ENCODE measurements at places on chromosomes 5 and 9. TPM values are rescaled to one million over a fixed set of nuclear protein-coding genes. Genes with fewer than 3 reads are reported as not detected.
A peak's percentile ranks its signal among the peaks of the same experiment; 100 is the strongest.

- no peak overlapping the region for H3K27ac ChIP-seq
- H3K4me3 ChIP-seq, result no peak overlapping the region
- no peaks in the 10 kb centered on the region for H3K27me3 ChIP-seq
- DNase-seq, result no peak
Observed at GRCh38 chr5:135272311-135272805, 126.7 kb downstream of the MACROH2A1 start.

DNA sequence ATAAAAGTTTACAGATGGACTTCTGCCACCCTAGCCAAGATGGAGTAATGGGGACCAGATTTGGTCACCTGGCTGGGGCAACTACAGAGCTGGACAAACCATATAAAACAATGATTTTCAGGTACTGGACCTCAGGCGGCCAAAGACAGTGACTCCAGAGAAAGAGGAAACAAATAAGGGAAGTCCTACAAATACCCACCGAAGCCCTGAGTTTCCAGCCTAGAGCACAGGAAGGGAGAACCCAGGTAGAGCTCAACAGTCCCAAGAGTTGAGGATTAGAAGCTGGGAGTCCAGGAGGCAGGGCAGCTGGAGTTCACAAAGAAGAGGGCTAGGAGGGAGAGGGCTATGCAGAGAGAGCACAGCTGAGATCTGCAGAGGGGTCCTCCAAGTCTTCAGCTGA is 106.7 kb upstream of the NR5A1 start:
- H3K36me3 ChIP-seq, result no peaks in the 10 kb centered on the region
- no peak overlapping the region for H3K27ac ChIP-seq
- DNase-seq, result no peak
- H3K27me3 ChIP-seq, result no peaks in the 10 kb centered on the region

Gene KCNMB1
- not detected for polyA plus RNA-seq

GRCh38 chr5:32126691-32127090 is 47.4 kb downstream of the GOLPH3 start:
- peaks cover 15% of the 10 kb centered on the region for H3K36me3 ChIP-seq
- H3K4me3 ChIP-seq, result no peak overlapping the region
- DNase-seq, result no peak
- H3K4me1 ChIP-seq, result 0 out of 2 replicates have a peak, but pooled peaks cover 13% of the 10 kb centered on the region
- H3K27me3 ChIP-seq, result no peaks in the 10 kb centered on the region

GRCh38 chr5:55852503-55852902 is 1.3 kb downstream of the IL31RA start:
- H3K4me1 ChIP-seq, result no peaks in the 10 kb centered on the region
- no peak overlapping the region for H3K4me3 ChIP-seq
- DNase-seq, result no peak
- H3K27ac ChIP-seq, result no peak overlapping the region
- H3K27me3 ChIP-seq, result no peaks in the 10 kb centered on the region

- H3K36me3 ChIP-seq, result no peaks in the 10 kb centered on the region
- H3K27me3 ChIP-seq, result no peaks in the 10 kb centered on the region
- DNase-seq, result no peak
- H3K4me1 ChIP-seq, result peaks cover 57% of the 10 kb centered on the region
- H3K27ac ChIP-seq, result no peak overlapping the region
Observed at GRCh38 chr5:173780235-173781234, 107.6 kb upstream of the CPEB4 start.

- no peak overlapping the region for H3K4me3 ChIP-seq
- peaks cover 4% of the 10 kb centered on the region for H3K36me3 ChIP-seq
- no peak overlapping the region for H3K27ac ChIP-seq
- H3K4me1 ChIP-seq, result peaks cover 53% of the 10 kb centered on the region
Observed at GRCh38 chr9:131609099-131609830, 63.9 kb downstream of the PRRT1B start.

Gene LIFR
- polyA plus RNA-seq, result 6.3 TPM

DNA sequence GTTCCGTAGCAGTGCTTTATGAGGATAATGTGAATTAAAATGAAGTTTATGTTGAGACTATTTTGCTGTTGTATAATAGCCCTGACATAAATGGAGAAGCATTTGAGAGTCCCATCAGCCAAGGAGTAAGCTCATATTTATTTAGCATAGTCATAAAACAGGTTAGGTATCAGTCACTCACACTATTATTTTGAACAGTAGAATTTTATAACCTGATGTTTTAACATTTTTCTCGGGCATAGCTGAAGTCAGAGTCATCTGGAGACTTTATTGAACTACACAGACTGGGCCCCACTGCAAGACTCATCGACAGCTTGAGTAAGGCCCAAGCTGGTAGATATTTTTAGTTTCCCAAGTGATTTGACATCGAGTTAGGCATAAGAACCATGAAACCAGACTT is 620.3 kb upstream of the WWC1 start:
- H3K27me3 ChIP-seq, result no peaks in the 10 kb centered on the region
- H3K27ac ChIP-seq, result no peak overlapping the region
- DNase-seq, result no peak
- H3K4me3 ChIP-seq, result no peak overlapping the region
- H3K36me3 ChIP-seq, result no peaks in the 10 kb centered on the region

Gene PCDHGB5
- 0.08 TPM for polyA plus RNA-seq

DNA sequence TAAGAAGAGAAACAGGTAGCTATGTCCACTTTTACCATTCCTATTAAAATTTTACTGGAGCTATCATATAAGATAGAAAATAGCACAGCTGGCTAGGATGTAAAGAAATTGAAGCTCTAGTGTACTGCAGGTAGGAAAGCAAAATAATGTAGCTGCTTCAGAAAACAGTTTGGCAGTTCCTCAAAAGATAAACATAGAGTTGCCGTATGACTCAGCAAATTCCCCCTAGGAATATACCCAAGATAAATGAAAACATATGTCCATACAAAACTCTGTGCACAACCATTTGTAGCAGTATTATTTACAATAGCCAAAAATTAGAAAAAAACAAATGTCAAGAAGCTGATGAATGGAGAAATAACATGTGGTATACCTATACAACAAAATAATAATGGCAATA is 64.6 kb upstream of the SHISAL2B start:
- H3K4me1 ChIP-seq, result no peaks in the 10 kb centered on the region
- no peaks in the 10 kb centered on the region for H3K27me3 ChIP-seq
- DNase-seq, result no peak
- H3K4me3 ChIP-seq, result no peak overlapping the region
- H3K27ac ChIP-seq, result no peak overlapping the region

- no peaks in the 10 kb centered on the region for H3K27me3 ChIP-seq
- no peak overlapping the region for H3K4me3 ChIP-seq
- DNase-seq, result no peak
- H3K4me1 ChIP-seq, result no peaks in the 10 kb centered on the region
- H3K27ac ChIP-seq, result no peak overlapping the region
- H3K36me3 ChIP-seq, result peaks cover 60% of the 10 kb centered on the region
Observed at GRCh38 chr5:66179297-66180051, 35.4 kb downstream of the SREK1 start.

Gene ITK
- polyA plus RNA-seq, result not detected

DNA sequence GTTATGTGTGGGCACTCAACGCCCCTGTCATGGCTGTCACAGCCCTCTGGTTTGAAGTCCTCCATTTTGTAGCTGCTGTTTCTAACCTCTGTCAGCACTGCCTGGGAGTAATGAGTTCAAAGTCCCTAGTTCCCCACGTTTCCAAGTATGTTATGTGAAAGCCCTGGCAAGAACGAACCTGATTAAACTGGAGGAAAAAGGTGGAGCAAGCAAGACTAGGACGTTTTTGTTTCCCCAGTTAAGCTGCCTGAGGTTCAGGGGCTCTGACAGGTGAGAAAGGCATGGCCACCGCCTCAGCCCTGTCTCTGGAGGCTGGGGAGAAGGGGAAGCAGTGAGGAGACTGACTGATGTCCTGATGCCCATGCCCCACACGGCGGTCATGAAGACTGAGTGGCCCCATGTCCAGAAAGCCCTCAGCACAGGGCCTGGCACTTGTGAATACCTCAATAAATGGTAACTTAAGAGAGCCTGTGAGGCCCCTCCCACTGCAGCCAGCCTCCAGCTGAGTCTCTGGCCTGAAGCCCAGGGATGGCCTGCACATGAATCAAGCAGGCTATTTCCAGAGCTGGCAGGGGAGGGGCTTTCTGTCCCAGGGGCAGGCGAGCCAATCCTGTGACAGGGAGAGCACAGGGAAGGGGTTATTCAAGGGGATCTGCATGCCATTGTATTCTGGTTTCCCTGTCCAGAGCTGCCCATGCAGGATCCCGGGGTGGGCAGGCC is 61.8 kb downstream of the PFDN1 start:
- peak overlapping the region; percentile 84 for H3K27ac ChIP-seq
- H3K4me1 ChIP-seq, result peaks cover 28% of the 10 kb centered on the region
- H3K27me3 ChIP-seq, result no peaks in the 10 kb centered on the region

Gene GOLPH3
- polyA plus RNA-seq, result 59.5 TPM

DNA sequence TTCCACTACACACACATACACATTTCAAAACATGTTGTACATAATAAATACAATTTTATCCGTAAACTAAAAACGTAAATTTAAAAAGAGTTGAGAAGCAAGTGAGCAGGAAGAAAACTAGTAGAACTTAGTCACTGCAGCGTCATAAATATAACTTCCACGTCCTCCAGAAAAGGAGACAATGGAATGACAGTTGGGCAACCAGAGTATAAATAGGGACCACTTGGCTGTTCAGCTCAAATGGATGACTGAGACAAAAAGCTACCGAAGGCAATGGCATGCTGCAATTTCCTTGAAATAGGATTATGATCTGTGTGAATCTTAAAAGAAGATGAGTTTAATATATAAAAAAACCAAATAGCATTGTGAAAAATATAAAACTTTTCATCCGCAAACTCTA is 438.5 kb upstream of the RGMB start:
- no peaks in the 10 kb centered on the region for H3K36me3 ChIP-seq
- no peaks in the 10 kb centered on the region for H3K4me1 ChIP-seq
- no peak overlapping the region for H3K4me3 ChIP-seq
- no peaks in the 10 kb centered on the region for H3K27me3 ChIP-seq
- H3K27ac ChIP-seq, result no peak overlapping the region
- no peak for DNase-seq

GRCh38 chr5:84622461-84622860 is 237.8 kb upstream of the EDIL3 start:
- H3K36me3 ChIP-seq, result no peaks in the 10 kb centered on the region
- no peak overlapping the region for H3K4me3 ChIP-seq
- H3K4me1 ChIP-seq, result no peaks in the 10 kb centered on the region
- H3K27ac ChIP-seq, result no peak overlapping the region
- H3K27me3 ChIP-seq, result no peaks in the 10 kb centered on the region
- no peak for DNase-seq

DNA sequence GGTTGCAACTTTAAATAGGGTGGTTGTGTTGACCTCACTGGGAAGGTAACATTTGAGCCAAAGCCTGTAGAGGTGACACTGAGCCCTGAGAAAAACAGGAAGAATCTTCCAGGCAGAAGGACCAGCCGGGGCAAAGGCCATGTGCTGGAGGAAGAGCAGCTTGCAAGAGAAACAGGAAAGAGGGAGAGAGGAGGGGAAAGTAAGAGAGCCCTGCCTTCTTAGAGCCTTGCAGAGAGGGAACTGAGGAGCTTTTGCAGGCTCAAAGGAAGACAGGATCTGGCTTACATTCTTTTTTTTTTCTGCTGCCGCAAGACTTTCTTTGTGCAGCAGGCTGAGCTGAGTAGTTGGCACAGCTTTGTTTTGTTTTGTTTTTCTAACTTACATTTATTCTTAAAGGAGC is 17.4 kb downstream of the C9orf153 start:
- H3K4me1 ChIP-seq, result peaks cover 12% of the 10 kb centered on the region
- no peak for DNase-seq
- no peaks in the 10 kb centered on the region for H3K27me3 ChIP-seq
- no peak overlapping the region for H3K4me3 ChIP-seq
- H3K36me3 ChIP-seq, result no peaks in the 10 kb centered on the region

Gene PIP5K1B
- polyA plus RNA-seq, result 17.5 TPM

GRCh38 chr5:133338504-133339355 is 273.6 kb downstream of the FSTL4 start:
- peaks cover 2% of the 10 kb centered on the region for H3K27me3 ChIP-seq
- no peak for DNase-seq
- H3K4me1 ChIP-seq, result no peaks in the 10 kb centered on the region
- H3K36me3 ChIP-seq, result no peaks in the 10 kb centered on the region
- H3K27ac ChIP-seq, result no peak overlapping the region
- H3K4me3 ChIP-seq, result no peak overlapping the region

Gene KDM3B
- polyA plus RNA-seq, result 19.7 TPM

DNA sequence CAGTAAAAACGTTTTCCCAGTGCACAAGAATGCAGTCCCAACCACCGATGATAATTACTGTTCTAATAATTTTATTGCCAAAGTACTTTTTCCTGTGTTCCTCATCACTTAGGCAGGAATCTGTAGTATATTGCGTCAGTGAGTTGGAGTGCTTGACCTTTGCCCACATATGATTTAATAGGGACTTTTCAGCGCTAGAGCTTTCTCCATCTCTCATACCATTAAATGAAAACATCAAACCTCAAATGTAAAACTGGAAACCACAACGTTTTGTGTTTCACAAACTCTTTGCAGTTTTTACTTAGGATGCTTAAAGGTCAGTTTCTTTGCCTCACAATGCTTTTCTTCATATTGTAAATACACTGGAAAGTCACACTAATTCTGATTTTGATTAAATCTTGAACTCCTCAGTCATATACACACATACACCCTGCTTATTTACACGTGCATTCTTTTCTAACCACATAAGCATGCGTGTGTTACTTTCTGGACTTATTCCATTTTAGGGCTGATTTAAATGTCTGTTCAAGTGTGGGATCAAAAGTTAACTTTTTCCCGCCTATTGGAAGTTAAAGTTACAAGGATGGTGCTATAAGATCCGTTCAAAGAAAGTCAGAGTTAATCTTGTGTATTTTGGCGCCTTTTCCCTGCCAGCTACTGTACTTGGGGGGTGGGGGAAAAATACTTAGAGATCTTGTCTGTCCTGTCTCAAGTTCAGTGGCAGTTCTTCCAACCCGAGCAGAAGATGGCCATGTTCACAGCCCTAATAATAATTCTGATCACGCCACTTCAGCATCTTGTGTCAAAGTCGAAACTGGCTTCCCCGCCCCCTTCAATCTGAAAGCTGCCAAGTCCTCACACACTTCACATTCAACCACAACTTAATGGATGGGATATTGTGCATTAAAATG is 6.6 kb upstream of the NFIB start:
- DNase-seq, result no peak
- no peak overlapping the region for H3K4me3 ChIP-seq
- peaks cover 6% of the 10 kb centered on the region for H3K27me3 ChIP-seq
- H3K4me1 ChIP-seq, result peaks cover 55% of the 10 kb centered on the region
- H3K36me3 ChIP-seq, result no peaks in the 10 kb centered on the region

DNA sequence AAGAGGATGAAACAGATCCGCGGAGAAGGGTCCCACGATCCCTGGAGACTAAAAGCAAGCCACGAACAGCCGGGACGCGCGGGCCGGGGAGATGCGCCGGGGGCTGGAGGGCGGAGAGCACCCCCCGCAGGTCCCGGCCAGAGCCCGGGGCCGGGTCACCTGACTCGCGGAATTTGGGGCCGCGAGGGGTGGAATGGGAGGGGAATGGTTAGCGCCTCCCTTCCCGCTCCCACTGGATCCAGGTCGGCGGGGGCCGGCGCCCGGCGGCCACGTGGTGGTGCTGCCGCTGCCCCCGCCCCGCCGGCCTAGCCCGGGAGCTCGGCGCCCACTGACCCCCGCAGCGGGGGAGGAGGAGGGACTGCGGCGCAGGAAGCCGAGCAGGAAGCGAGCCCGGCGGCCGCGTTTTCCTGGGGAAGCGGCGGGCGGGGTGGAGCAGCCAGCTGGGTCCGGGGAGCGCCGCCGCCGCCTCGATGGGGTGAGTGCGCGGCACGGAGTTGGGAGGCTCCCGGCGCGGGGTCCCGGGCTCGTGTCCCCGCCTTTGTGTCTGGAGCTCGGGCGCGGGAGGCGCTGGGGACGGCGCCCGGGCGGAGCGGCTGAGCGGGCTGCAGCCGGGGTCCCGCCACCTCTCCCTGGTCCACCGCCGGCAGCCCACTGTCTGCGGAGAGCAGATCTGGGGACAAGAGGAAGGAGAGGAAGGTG is at the start of gene RAI14:
TSS of gene RAI14 (plus strand) at position 328 of the 699 bp plus-strand sequence. CDS start 30,592 bp downstream, outside the sequence.
- H3K36me3 ChIP-seq, result no peaks in the 10 kb centered on the region
- H3K27me3 ChIP-seq, result peaks cover 4% of the 10 kb centered on the region
- H3K4me1 ChIP-seq, result peaks cover 25% of the 10 kb centered on the region
- DNase-seq, result peak; percentile 41

Data from HepG2 (cell line).